ENCODE measurements at places on chromosomes 1 and 21.

GRCh38 chr1:40187399-40187798 lies 26.2 kb downstream of the RLF start:
- DNase-seq, result no peak

DNA sequence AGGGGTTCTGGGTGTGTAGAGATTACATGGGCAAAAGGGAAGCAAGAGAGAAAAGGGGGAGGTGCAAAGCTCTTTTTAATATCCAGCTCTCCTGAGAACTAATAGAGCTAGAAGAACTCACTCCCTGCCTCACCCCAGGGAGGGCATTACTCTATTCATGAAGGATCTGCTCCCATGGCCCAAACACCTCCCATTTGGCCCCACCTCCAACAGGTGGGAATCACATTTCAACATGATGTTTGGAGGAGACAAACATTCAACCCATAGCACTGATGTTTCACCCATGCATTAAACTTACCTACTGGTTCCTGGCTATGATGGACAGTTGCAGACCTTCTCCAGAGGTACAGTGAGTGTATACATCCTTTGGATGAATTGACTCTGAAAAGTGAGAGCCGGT lies 7.3 kb upstream of the JUN start:
- no peak for DNase-seq

- no peak for DNase-seq
Observed at GRCh38 chr1:244968471-244968871, 104.1 kb upstream of the HNRNPU start.

- no peak for DNase-seq
Observed at GRCh38 chr1:54805466-54805865, 4.3 kb upstream of the TTC22 start.

DNA sequence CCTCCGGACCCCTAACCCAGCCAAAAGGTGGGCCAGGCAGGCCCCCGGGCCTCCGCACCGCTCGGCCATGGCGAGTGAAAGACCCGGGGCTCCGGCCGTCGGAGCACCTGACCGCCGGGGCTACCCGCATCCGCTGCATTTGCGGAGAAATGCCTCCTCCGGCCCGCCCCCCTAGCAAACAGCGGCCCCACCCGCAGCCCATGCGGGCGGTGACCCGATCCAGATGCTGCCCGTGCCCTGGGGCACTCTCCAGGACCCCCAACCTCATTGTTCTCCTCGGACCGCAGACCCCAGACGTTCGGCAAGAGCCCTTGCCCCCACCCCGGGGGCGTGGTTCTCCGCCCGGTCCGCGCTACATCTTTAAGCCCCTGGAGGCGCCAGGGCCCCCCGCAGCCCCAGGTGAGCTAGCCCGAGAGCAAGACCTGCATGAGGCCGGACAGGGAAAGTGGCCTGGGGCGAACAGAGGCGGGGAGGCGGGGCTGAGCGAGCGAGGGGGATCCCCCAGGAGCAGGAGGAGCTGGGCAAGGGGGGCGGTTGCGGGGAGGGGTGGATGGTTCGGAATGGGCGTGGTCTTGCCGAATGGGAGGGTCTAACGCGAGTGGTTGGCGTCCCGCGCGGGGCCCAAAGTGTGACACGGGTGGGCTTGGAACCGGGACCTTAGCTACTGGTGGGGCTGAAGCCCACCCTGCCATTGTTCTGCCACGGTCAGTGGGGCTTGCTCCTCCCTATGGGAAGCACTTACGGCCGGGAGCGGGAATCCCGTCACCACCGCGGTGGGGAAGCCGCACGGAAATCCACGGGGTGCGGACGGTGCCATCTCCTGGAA lies 6.3 kb upstream of the CRYBG2 start:
- no peak for DNase-seq

GRCh38 chr1:247966532-247967204 lies 1.6 kb downstream of the OR2AK2 start:
- no peak for DNase-seq

- no peak for DNase-seq
Observed at GRCh38 chr1:111211921-111212320, 11.5 kb upstream of the DENND2D start.

Data from stimulated activated CD4-positive, alpha-beta T cell treated with anti-CD3 and anti-CD28 coated beads, Interleukin-1b, Interleukin-23, amount 100 ng/mL, for 1 hour (primary cell).